ENCODE measurements at places on chromosomes 7 and 10.

DNA sequence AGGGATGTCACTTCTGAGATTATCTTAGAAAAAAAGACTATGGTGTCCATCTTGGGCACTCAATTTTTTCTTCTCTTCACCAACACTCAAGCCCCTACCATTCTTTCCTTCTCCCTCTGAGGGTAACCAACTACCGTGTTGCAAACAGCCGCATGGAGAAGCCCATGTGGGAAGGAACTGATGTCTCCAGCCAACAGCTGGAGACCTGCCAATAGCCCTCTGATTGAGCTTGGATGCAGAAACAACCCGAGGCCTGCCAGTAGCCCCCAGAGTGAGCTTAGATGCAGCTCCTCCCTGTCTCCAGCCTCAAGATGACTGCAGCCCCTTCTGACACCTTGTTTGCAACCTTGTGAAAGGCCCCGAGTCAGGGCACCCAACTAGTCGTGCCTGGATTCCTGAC lies 36.4 kb upstream of the CHCHD3 start:
- no peak for DNase-seq

DNA sequence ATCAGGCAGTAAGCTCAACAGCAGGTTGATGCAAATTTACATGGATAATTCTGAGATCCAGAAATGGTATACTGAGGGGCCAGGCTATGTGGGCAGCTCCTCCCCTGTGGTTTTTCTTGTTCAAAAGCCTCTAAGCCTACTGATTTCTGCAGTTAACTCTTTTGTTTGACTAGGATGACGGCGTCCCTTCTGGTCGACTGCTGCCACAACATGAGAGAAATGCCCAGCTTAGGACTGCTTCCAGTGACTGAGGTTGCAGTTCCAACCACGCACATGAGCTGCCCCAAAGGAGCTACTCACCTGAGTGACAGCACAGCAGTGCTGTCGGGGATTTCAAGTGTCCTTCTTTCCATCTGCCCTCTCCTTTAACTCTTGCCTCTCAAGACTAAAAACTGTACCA lies 973.0 kb upstream of the GHITM start:
- DNase-seq = no peak

- no peak for DNase-seq
Observed at GRCh38 chr10:81019029-81019890, 481.6 kb downstream of the SH2D4B start.

GRCh38 chr10:122168598-122169394 lies 102.3 kb upstream of the BTBD16 start:
- DNase-seq = no peak

DNA sequence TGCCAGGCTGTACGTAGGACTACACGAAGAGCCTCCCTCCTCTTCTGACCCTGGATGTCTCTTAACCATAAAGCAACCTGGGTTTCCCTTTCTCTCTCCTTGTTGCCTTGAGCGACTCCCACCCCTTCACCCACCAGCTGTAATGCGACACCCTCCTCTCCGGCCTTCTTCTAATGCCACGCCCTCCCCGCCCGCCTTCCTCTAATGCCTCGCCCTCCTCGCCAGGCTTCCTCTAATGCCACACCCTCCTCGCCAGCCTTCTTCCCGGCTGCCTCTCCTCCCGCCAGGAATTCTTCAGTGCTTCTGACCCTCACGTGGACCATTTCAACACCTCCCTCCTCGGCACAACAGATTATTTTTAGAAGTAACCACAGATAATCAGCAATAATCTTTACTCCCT lies 348.5 kb upstream of the SHH start:
- no peak for DNase-seq

- no peak for DNase-seq
Observed at GRCh38 chr10:13765641-13766341, 179.0 kb downstream of the PRPF18 start.

DNA sequence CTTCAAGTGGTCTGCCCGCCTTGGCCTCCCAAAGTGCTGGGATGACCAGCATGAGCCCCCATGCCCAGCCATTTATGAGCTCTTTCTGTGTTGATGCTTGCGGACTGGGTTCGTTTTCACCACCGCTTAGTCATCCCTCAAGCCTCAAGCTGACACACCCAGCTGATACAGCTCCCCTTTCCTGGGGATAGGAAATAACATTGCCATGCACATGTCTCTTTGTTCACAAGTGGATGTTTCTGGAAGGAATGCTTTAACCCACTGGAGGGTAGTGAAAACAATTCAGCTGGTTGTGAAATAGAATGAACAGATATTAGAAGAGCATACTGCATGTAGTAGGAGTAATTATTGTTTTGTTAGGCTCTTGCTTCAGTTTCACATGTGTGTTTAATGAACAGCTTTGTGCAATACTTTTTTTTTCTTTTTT lies 8.5 kb upstream of the METTL27 start:
- no peak for DNase-seq

DNA sequence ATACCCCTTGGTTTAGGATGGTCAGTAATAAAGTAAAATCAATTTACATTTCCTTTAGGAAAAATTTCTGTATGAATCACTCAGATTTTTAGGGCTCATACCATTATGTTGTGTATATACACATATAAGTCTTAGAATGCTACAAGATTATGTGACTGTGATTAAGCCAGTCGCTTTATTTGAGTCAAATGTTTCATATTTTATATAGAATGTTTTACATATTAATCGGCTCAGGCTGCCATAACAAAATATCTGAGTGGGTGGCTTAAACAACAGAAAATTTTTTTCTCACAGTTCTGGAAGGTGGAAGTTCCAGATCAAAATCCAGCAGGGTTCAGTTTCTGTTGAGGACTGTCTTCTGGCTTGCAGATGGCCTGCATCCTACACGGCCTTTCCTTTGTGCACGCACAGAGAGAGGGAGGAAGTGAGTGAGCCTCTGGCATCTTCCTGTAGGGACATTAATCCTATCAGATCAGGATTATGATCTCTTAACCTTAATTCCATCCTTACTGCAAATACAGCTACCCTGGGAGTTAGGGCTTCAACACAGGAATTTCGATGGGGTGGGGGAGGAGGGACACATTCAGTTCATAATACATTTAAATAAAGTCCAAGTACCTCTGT lies 198.0 kb downstream of the PHF14 start:
- DNase-seq = no peak

DNA sequence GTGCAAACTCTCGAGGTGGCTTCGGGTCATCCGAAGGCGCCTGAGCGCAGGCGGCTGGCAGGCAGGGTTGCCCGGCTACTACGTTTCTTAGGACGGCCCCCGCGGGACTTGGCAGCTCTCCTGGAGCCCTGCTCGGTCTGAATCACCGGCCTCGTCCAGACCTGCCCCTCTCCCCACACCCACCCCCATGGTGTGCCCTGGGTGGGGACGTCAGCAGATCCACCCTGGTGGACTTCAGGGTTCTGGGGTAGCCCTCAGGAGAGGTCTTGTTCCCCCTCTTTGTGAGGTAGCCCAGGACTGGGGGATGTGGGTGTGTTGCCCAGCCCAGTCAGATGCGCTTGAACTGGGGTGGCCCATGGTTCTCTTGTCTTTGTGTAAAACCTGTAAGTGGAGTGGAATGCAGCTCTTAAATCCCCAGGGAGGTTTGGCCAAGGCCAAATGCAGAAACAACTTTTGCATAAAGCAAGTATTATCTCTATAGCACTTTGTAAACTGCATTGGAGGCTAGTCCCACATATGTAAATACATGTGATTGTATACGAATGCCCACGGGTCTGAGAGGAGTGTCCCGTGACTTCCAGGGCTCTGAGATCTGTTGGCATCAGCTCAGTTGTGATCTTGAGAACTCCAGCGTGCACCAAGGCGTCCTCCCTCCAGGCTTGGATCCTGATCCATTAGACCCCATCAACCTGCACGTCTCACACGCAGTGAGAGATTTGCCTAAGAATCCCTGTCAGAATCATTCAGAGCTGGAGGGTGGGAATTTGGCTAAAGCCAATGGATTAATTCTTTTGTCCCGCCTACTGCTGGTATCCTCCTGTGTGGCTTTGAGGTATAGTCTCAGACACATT lies 1.8 kb downstream of the PFKFB3 start:
- no peak for DNase-seq

DNA sequence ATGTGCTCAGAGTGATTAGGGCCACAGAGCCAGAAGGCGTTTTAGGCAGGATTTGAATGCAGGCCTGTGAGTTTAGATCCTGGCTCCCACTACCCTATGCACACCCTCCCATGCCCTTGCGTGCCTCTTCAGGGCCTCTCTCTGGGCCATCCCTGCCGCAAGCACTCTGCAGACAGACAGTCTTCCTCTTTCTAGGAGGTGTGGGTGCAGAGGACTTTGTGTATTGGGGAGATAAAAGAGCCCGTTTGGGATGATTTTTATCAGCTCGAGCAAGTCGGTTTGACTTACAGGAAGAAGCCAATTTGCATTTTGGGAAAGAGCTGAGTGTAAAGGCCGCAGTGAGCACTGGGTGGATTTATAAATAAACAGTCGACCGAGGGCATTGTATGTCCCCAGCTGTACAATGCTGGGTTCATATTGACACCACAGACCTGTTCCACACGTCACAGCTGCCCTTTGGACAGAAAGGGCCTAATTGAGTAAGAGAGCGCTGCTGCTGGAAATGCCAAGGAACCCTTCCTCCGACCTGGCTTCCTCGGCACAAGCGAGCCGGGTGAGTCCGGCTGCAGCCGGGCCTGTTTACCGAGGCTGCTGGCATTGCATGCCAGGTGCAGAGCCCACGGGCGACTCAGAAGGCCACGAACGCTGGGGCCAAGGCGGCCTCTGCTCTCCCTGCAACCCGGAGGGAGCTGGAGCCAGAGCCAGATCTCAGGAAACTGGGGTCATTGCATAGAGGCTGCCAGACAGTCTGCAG lies 25.1 kb downstream of the ZMIZ1 start:
- DNase-seq = no peak

- no peak for DNase-seq
Observed at GRCh38 chr10:128036746-128037543, 89.3 kb downstream of the MKI67 start.

- peak; percentile 24 for DNase-seq
Observed at GRCh38 chr10:111598433-111599059, 521.7 kb downstream of the ADRA2A start.

DNA sequence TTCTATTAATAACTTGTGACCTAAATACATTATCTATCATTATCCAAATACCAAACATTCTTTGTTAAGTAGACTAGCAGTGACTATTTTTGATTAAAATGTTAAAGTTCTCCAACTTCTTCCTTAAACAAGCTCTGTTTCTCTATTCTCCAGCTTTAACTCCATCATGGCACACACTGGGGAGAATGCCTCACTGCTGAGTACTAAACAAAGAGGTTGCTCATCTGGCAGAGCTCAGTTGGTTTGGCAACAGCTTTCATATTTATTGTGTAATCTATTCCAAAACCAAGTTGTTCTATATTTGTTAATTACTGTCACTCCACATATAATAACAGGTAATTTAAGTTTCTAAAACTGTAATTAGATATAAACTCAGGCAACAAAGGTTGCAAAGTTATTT lies 89.6 kb downstream of the USP6NL start:
- DNase-seq = no peak

DNA sequence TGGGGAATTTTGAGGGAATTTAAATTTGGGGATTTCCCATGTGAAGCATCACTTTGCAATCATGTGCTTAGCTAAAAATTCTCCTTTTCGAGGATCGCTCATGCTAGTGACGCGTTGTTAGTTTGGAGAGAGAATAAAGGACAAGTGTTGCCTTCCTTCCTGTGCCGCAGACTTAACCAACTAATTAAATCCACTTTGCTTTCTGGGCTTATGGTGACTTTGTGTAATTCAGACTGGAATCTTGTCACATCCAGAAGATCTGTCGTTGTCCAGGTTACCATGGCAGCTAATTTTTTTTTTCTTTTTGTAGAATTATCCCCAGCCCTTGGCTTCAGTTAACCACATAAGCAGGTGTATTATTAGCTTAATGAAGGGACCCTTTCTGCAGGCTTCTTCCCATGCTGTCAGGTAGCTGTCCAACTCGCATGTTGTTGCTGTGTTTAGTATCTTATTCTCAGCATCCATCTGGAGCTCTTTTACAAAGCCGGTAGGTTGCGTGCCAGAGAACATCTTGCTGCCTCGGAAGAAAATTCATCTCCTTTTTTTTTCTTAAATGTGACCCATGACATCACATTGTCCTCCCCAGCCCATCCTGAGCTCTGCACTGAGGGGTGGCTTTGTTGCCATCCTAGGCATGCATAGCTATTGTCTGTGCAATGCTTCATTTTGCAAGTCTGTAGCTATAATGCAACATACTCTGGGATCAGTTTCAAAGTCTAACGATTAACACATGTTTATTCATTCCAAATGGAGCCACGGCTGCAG lies 47.2 kb upstream of the NRP1 start:
- no peak for DNase-seq
